ENCODE measurements at places on chromosomes 11 and 22.

- peak; percentile 23 for DNase-seq
Observed at GRCh38 chr11:75031771-75032549, 43.2 kb downstream of the NEU3 start.

- DNase-seq = no peak
Observed at GRCh38 chr11:28858076-28858475, 749.9 kb downstream of the METTL15 start.

- DNase-seq = no peak
Observed at GRCh38 chr11:88535916-88536547, 198.5 kb upstream of the CTSC start.

GRCh38 chr11:120381401-120381800 is 45.2 kb downstream of the ARHGEF12 start:
- DNase-seq = no peak

- DNase-seq = no peak
Observed at GRCh38 chr11:127994736-127995135, 592.6 kb downstream of the ETS1 start.

DNA sequence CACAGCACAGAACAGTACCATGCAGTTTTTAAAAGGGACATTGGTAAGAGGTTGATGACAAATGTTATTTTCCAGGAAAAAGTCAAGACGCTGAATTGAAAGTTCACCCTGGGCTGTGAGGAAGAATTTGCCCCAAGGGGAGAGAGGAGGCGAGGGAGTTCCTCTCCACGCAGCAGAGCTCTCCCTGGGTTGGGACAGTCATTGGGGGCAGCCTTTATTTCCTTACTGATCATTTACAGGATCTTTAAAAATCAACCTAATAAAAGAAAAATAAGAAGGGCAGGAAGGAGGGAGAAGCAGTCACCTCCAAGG is 49.9 kb upstream of the WNT7B start:
- no peak for DNase-seq

- no peak for DNase-seq
Observed at GRCh38 chr22:37011472-37011871, 7.8 kb downstream of the TST start.
